ENCODE measurements at places on chromosomes 7 and 10.

DNA sequence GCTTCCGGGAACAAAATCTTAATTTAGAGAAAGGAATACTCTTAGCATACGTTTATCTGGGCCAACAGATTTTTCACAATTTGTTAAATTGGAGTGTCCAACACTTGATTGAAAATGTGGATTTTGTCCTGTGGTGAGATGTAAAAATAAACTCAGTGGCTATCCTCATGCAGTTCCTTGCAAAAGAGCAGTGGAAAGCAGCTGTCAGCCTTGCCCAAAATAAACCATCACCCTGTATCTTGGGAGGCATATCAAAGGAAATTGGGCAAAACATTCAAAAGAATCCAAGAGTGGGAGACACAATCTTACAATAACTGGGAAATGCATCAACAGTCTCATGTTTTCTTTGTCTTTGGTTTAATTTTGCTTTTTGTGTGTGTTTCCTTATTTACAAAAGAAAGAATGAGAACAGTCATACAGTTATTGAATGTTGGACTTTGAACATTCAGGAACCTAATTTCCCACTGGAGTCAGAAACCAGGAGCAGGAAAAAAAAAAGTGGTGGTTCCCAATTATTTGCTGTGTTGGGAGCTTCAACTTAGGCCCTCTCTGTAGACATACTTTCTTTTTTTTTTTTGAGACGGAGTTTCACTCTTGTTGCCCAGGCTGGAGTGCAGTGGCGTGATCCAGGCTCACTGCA lies 44.4 kb upstream of the DGKI start:
- DNase-seq: no peak

DNA sequence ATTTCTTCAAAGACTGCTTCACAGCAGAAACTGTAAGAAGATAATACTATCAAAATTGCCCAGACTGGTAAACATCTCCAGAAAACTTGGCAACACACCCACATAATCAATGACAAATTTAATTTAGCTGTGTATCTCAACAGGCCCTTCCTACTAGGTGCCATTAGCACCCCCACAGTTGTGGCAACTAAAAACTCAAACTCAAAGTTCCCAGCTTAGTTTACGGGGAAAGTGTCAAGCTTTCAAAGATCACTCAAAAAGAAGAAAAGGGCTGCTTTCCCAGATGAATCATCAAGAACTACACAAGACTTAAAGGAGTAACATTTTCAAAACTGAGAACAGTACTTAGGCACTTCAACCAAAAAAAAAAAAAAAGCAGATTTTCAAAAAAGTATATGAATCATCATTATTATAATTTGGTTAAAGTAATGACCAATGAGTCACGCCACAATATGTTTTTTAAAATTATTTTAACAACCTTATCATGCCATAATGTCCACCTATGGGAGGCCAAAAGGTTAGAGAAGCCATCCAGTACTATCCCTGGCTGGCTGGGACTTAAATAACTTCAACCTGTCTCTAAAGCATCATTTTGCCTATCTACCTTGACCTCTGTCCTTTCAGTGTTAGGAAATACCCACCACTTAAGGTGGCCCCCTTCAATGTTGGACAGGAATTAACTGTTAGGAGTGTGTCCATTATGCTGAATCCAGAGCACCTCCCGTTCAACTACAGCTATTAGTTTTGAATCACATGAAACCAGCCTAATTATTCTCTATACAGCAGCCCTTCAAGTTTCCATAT lies 90.8 kb downstream of the ZFAND4 start:
- no peak for DNase-seq

GRCh38 chr7:92762851-92763250 lies 73.5 kb downstream of the CDK6 start:
- DNase-seq: no peak

GRCh38 chr10:117936141-117936540 lies 110.6 kb downstream of the RAB11FIP2 start:
- DNase-seq: peak; percentile 15

- DNase-seq: no peak
Observed at GRCh38 chr10:44017483-44018145, 367.3 kb downstream of the CXCL12 start.

- DNase-seq: peak; percentile 59
Observed at GRCh38 chr10:36224431-36224985, 582.4 kb upstream of the FZD8 start.

DNA sequence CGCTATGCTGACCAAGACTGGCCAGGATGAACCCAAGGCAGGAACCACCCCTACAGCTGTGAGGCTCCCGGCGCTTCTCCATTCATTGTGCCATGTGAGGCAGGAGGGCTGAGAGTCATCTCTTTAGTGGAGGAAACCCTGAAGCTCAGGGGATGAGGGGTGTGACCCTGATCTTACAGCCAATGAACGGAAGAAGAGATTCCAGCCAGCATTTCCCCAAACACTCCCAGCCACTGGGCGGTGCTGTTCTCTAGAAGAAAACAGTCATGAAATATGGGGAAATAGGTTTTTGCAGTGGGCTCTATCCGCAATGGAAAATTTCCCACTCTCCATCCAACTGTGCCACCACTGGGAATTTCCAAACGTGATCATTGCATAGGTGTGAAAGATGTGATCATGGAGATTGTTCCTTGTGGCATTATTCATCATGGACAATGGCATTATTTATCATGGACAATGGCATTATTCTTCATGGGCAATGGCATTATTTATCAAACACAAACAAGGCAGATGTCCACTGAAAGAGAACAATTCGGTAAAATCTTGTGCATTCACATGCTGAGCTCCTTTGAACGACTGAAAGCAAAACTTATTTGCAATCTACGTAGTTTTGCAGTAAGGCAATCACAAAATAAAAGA lies 14.0 kb upstream of the SLC18A2 start:
- DNase-seq: peak; percentile 60

GRCh38 chr10:21432266-21432665 lies 93.2 kb downstream of the SKIDA1 start:
- DNase-seq: peak; percentile 58

DNA sequence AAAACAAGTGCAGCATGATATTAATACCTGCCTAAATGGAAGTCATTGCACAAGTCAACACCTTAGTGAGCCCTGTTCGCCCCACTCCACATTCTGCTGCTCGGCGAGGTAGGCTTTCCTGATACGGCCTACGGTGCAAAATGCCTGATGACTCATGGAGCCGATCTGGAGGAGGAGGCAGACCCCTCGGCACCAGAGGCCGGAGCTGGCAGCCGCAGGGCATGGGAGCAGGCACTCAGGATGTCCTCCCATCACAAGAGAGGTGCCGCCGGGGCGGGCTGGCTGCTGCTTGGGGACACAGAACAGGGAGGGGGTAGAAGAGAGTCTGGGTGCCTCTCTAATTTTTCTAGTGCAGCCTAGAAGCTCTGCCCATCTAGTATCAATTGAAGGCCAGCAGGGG lies 418.5 kb upstream of the MGMT start:
- DNase-seq: no peak

- no peak for DNase-seq
Observed at GRCh38 chr7:4707217-4707741, 25.2 kb downstream of the FOXK1 start.

DNA sequence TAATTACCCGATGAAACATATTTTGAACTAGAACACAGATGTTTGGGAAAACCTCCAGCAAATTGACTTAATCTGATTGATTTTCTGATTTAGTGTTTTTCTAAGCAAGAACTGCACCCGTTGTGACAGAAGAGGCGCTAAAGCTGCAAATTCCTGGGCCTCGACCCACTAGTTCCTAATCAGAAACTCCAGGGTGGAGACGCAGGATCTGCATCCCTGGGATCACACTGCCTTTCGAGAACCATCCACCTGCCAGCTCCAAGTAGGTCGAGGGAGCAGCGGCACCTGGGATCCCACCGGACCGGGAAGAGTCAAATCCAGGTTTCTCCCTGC lies 136.8 kb upstream of the CDCA7L start:
- DNase-seq: no peak

GRCh38 chr7:47622586-47622945 lies 40.7 kb upstream of the TNS3 start:
- no peak for DNase-seq

DNA sequence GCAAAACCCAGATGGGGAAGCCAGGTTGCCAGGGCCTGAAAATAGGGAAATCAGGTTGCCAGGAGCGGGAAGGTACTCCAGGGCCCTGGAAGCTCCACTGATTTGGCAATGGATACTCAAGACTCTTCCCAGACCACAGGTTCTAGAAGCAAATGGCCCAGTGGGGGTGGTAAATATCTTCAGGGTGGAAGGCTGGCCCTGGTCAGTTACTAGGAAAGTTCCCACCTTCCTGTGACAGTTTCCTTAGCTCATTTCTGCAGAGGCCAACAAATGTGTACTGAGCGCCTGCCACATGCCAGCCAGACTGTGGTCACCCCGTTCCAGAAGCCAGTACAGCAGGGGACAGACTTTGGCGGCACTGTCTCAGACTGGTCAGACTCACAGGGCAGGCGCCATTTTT lies 113.6 kb downstream of the FAM53B start:
- DNase-seq: no peak

DNA sequence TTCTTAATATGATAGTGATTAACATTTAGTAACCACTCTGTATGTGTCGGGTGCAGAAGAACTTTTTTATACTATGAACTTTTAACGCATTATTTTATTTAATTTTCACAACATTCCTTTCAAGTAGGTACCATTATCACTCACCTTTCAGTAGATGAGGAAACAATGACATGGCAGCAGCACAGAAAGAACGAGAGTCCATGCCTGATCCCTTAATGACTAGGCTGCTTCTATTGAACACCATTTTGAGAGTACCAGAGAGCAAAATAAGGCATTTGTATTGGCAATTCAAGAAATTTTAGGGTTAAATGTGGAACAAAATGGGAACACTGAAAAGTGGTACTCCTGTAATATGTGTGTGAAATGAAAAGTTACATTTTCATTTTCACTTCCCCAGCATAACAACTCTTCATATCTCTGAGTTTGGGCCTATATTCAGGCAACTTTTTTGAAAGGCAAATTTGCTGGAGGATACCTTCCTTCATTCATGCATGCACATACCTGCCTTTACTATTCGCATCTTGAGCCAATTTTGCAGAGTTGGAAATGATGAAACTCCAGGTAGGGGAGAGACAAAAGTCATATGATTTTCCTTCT lies 12.8 kb downstream of the LRRN3 start:
- peak; percentile 15 for DNase-seq

GRCh38 chr10:132336919-132337407 lies 5.0 kb downstream of the LRRC27 start:
- no peak for DNase-seq

GRCh38 chr10:129952378-129953118 lies 11.5 kb downstream of the EBF3 start:
- no peak for DNase-seq

DNA sequence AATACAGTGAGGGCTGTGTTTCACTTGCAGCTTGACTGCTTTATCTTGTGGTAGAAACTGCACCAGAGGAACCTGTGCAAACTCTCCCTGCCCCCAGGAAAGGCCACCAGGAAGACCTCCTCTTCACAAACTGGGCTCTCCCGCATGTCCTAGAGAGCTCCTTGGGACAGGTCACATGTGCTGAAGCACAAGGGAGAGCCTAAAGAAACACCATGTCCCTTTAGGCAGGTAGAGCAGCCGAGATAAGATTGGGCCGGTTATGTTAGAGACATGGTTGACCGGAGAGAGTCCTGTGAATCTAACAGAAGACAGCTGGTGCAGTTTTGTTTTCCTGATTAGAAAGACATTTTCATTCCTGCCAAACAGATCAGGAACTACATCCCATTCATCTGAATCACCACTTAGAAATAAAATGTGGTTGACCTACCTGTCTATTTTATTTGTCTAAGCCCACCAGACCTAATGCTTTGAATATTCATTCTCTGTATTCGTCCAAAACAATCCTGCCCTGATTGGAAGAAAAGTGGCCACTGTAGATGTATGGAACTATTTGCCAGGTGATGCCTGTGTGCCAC lies 224.1 kb downstream of the GLI3 start:
- DNase-seq: no peak

DNA sequence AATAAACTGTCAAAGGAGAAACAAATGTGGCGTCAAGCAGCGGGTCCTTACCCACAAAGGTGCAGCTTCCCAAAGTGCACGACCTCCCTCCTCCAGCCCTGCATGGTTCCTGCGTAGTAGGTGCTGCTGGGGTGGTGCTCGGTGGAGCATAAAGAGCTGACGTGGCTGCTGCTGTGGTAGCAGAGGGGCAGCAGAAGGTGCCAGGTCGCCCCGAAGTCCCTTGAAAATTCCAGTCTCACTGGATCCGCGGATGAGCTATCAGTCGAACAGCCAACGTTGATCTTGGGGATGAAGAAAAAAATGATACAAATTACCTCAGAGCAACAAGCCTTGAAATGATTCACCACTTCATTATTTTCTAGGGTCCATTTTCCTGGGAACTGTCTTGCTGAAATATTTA lies 105.0 kb upstream of the SLC26A5 start:
- DNase-seq: no peak

GRCh38 chr7:93629291-93629801 lies 54.8 kb upstream of the CALCR start:
- peak; percentile 2 for DNase-seq

DNA sequence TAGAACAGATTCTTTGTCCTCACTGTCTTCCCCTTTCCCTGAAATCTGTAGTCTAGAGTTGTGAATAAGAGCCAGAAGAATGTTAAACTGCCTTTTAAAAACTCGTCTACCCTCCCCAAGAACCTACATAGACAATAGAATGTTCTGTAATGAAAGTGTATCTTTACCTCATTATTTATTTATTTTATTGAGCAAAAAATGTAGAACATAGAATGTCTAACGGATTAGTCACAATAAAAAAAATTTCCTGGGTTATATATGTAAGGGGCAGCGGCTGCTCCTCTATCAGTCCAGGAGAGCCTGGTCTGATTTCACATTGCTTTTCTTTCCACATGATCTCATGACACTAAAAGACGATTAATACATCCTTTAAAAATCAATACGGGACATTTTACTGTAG lies 135.7 kb downstream of the SDK1 start:
- DNase-seq: peak; percentile 48

DNA sequence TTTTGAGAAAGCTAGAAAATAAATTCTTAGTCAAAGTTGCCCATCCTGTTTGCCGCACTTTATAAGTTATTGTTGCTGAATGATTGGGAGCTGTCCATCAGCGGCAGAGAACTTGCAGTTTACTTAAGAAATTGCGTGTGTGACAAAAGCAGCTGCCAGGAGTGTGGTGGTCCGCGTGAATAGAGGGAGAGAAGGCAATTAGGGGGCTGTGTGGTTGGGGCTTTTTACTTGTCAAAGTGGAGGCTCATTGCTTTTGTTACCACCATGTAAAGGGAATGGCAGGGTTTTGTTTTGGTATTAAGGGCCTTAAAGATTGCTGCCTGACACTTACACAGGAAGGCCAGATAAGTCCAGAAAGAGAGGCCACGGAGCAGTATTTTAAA lies 177.8 kb downstream of the TCF7L2 start:
- DNase-seq: no peak

Data from epithelial cell of esophagus (primary cell).